Left renal pelvis (tissue), 4 donors: ENCODE measurements at places on chromosomes 4 and X. TPM values are rescaled to one million over a fixed set of nuclear protein-coding genes. Genes with fewer than 3 reads are reported as not detected.

DNA sequence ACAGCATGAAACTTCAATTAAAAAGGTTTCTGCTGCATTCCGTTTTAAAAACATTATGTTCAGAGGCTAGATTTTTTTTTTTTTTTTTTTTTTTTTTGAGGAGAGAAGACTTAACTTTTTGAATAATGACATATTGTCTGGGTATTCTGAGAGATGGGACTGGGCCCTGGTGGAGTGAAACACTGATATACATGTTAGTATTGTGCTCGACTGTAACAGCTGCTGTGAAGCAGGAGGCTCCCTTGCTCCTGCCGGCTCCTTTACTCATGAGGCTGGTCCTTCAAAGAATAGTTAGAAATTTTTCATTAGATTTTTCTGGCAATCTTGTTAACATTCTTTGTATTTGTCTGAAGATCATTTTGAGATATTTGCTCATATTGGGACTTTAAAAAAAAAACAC lies 73.3 kb downstream of the TMEM131L start:
- DNase-seq: no peak

DNA sequence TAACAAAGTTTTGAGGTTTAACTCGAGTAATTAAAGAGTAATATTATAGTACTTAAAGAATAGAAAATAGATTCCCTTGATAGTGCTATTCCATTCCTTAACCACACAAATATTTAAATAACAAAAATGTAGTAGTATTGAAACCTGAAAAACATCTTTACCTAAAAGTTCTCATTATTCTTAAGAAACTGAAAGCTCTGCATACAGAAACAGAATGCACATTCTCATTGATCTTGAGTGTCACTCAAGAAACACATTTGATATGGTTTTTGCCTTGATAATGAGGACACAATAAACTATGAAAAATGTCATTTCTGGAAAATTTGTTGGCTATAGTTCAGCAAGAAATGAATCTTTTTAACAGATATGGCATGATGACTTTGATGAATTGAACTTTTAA lies 268.5 kb downstream of the COL25A1 start:
- DNase-seq: no peak

DNA sequence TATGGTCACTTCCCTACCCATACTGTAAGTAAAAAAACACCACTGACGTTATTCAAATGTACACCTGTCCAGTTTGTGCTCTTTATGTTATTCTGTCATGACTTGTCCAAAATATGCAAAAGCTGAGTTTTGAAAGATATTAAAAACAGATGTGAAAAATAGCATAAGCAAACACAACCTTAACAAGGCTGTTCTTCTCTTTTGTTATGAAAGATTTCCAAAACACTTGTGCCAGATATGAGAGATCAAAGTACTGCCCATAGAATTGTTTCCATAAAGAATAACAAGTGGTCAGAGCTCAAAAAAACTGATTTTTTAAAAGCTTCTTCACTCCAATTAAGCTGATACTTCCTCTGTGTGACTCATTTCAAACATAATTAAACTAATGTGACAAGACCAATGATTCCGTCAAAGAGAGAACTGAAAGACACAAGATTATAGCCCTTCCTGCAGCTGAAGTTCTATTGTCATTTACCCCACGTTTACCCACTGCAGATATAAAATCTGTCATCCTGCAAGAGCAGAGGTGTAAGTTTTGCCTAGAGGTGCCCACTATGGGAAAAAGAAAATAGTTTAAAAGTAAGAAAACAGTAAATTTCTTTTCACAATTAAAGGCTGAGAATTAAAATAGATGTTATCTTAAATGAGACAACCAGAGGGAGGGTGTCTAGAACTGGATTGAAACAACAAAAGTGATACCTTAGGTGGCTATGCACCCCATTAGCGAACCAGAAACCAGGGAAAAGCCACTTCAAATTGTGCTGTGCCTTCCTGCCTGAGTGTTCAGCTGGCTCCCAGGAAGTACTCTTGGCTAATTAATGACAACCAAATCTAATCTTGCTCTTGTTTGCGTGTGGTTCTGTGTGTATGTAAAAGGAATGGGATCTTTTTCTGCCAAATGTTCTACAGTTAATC lies 30.1 kb downstream of the RASSF6 start:
- no peak for DNase-seq

DNA sequence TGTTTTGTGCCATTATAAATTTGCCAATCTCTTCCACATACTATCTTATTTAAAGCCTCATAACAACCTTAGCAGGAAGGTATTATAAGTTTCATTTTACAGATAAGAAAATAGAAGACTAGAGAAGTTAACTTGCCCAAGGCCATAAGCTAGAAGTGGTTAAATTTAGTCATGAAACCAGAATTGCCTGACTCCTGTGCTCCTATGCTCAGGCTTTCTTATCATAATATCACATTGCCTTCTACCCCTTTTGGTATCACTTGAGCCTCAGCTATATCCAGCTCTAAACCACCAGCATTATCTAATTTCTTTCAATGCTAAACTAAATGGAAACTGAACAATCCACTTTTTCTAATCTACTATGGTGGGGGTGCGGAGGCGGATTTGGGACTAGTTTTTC lies 164.7 kb downstream of the GBA3 start:
- no peak for DNase-seq

- no peak for DNase-seq
These were observed 148.2 kb upstream of the RPS6KA3 start for GRCh38 chrX:20414762-20415445.

DNA sequence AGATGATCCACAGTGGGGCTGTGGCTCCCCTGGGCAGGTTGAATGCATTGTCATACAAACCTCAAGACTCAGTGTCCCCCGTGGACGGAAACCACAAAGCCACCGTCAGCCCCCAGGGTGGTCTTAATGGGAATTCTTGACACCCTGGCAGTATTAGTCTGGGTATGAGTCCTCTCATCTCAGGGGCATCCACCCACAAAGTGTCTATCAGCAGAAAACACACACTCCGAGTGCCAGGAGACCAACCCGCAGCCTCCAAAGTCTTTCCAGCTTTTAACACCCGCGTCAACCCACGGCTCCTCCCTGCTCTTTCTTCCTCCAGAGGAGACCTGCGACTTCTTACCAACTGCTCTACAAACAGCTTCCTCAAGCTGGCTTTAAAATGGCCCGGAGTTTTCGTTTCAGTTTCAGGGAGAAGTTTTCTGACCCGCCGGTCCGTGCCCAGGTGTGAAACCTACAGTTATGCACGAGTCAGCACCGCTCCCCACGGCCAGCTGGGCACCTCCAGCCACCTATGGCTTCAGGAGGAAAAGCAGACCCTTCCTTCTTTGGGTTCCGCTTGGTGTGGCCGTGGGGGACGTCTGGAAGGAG lies 14.4 kb upstream of the ASMTL start:
- no peak for DNase-seq

- DNase-seq: no peak
These were observed 9.5 kb downstream of the TLR1 start for GRCh38 chr4:38795087-38795486.

GRCh38 chr4:185305979-185306442 lies 89.7 kb downstream of the LRP2BP start:
- no peak for DNase-seq

DNA sequence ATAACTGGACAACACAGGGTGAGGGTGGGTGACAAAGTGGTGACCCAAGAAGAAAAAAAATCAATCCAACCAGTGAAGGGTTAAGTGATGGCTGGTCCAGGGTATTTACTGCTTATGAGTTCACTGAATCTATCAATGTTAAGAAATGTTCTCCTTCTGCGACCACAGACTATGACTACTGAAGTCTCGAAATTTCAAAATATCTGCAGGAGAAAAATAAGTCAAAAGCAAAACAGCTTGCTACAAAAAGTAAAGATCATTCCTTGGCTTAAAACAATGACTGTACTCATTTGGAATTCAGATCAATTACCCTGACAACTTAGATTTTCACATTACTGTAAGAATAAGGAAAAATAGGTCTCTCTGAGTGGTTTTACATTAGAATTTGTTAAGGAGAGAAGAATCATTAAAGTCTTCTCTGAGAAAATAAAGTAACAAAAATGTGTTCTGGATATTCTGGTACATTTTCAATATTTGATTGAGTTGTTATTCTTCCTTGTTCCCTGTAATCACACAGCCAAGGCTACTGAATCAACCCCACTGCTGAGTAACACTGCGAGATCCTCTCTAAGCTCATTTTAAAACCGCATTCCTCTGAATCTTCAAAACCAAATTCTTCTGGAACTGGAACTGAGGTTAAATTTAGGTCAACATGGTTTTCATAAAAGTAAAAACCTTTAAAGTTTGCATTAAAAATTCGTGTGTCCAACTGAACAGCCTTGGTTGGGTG lies 22.7 kb downstream of the SMPX start:
- no peak for DNase-seq

DNA sequence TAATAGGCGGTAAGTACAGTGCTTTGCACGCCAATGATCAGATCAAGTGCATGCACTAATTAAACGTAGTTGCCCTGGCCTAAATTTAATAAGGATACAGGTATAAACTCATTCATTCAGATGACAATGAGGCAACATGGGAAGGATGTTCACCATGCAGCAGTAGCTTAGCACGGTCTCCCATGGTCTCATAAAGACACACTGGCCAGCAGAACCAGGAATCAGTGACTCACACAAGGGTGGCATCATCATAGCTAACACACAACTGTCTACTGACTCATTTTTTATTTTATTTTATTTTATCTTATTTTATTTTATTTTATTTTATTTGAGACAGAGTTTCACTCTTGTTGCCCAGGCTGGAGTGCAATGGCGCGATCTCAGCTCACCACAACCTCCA lies 42.7 kb downstream of the TMEM156 start:
- no peak for DNase-seq

DNA sequence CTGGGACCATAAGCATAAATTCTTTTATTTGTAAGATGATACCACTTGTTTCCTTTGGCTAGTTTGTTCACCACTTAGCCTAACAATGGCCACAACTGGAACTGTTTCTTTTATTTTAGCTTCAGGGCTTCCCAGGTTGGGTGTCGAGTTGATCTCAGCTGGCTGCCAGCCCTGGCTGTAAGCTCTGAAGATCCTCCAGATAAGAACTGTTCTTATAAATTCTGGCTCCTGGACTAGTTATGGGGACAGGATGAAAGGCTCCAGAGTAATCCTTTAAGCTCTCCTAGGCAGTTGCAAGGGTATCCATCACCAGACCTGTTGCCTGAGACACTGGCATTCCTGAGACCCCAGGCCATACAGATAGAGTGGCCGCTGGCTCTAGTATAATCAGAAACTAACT lies 129.4 kb upstream of the ACSL4 start:
- no peak for DNase-seq

DNA sequence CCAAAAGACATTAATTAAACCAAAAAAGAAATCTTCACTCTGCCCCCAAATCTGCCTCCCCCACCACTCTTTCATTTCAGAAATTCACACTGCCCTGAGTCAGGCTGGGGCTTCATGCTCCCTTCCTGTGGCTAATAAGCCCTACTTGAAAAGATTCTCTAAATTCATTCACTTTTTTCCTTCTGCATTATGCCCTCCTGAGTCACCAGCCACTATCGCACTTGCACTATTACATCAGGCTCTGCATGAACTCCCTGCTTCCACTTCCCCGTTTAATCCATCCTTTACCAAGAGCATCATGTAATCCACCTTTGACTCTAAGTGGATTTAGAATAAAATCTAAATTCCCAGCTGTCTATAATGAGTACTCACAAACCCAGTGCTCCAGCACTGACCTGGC lies 295.4 kb upstream of the KLF3 start:
- no peak for DNase-seq

GYPE gene
- 2.9 TPM for polyA plus RNA-seq

MAGEA2B gene
- polyA plus RNA-seq: not detected

ZAR1 gene
- polyA plus RNA-seq: not detected

FATE1 gene
- not detected for polyA plus RNA-seq

MBNL3 gene
- 38.9 TPM for polyA plus RNA-seq

CPLX1 gene
- 0.86 TPM for polyA plus RNA-seq
